Cerebellum (tissue), 4 donors: ENCODE measurements at places on chromosomes 3 and 15. TPM values are rescaled to one million over a fixed set of nuclear protein-coding genes. Genes with fewer than 3 reads are reported as not detected.

DNA sequence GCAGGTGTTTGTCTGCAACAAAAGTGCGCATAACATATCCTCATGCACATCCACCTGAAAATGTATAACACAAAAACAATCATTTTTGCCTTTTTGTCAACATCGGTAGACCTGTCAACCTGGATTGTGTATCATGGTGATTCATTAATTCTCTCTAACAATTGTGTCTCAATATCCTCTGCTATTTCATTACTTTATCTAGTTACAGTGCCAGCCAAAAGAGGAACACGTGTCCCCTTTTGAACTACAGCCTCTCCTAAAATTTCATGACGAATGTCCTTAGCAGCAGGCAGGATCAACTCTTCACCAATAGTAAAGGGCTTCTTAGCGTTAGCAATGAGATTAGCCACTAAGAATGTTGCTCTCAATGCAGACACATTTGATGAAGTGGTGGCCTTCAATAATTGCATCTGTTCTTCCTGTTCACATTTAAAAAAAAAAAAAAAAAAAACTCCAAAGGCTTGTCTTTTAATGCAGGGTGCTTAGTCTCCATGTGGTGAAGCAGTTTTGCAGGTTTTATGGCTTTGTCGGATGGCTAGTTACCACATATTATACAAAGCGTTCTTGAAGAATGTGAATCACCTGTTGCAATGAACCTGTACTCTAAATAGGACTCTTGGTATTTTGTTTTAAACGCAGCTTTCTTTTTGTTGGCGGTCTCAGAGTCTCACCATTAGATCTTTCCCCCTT lies 45.7 kb upstream of the MCTP2 start:
- DNase-seq = no peak

- DNase-seq = no peak
These were observed 105.9 kb downstream of the IL1RAP start for GRCh38 chr3:190619761-190620160.

GRCh38 chr3:143170074-143170473 lies 50.5 kb downstream of the CHST2 start:
- no peak for DNase-seq

DNA sequence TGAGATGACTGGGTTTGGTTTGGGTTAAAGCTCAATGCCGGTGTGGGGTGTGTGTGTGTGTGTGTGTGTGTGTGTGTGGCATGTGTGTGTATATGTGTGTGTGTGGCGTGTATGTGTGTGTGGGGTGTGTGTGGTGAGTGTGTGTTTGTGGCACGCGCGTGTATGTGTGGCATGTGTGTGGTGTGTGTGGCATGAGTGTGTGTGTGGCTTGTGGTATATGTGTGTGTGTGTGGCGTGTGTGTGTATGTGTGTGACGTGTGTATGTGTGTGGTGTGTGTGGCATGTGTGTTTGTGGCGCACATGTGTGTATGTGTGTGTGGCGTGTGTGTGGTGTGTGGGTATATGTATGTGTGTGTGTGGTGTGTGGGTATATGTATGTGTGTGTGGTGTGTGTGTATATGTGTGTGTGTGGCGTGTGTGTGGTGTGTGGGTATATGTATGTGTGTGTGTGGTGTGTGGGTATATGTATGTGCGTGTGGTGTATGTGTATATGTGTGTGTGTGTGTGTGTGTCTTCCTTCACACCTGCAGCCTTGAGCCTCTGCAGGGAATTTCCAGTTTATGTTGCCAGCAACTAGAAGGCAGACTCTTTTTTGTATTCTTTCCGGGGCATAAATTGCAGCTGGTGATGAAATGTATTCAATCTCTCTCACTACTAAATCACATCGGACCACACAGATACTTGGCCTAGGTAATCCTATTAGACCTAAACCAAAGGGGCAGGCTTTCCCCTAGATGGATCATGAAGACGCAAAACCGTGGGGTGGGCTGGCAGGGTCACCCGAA lies 34.8 kb downstream of the CHRD start:
- DNase-seq = no peak

- DNase-seq = no peak
These were observed 359.8 kb downstream of the LPP start for GRCh38 chr3:188513662-188514328.

- DNase-seq = no peak
These were observed 10.3 kb upstream of the COPG1 start for GRCh38 chr3:129238945-129239705.

The ERICH6 gene
- total RNA-seq = 0.27 TPM

GRCh38 chr3:158488670-158489069 lies 82.3 kb upstream of the MLF1 start:
- DNase-seq = no peak

- DNase-seq = no peak
These were observed 54.1 kb upstream of the TFRC start for GRCh38 chr3:196135693-196136639.

- DNase-seq = no peak
These were observed 561 bp downstream of the RPAP1 start for GRCh38 chr15:41543521-41543870.

The IL16 gene
- 1.8 TPM for total RNA-seq

DNA sequence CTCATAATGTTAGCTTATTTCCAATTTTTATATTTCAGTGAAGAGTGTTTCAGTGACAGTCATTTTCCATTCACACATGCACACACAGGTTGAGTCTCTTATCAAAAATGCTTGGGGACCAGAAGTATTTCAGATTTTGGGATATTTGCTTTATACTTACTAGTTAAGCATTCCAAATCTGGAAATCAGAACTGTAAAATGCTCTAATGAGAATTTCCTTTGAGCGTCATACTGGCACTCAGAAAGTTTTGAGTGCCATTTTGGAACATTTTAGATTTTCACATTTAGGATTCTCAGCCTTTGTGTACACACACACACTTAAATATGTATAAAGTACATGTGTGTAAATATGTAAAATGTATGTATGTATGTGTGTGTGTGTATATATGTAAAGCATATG lies 71.0 kb downstream of the CHD2 start:
- DNase-seq = no peak

The LRRIQ4 gene
- 1.3 TPM for total RNA-seq

The TMEM266 gene
- 4.6 TPM for total RNA-seq

DNA sequence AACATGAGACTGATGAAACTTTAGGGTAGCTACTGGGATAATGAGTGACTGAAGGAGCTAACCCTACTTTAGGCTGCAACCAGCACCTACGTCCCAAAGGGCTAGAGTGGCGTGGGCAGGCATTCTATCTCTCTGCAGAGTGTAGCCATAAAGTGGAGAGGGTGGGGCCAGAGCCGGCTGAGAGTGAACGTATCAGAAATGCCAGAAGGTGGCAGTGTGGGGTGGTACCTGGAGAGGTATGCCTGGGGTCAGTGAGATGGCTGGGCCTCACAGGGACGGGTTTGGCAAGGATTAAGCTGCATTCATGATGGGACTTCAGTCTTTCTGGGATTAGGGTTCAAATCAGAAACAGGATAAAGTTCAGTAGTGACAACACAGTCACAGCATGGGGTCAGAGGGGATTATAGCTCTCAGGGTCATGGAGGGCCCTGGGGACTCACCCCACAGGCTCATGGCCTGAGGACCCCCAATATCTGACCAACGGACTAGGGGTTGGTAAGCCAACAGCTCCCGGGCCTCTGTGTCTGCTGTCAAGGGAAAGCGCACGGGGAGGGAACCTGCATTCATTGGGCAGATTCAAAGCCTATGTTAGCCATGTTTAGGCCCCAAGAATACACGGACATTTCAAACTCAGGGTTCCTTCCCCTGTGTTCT lies 86.5 kb upstream of the FOXB1 start:
- peak; percentile 2 for DNase-seq

DNA sequence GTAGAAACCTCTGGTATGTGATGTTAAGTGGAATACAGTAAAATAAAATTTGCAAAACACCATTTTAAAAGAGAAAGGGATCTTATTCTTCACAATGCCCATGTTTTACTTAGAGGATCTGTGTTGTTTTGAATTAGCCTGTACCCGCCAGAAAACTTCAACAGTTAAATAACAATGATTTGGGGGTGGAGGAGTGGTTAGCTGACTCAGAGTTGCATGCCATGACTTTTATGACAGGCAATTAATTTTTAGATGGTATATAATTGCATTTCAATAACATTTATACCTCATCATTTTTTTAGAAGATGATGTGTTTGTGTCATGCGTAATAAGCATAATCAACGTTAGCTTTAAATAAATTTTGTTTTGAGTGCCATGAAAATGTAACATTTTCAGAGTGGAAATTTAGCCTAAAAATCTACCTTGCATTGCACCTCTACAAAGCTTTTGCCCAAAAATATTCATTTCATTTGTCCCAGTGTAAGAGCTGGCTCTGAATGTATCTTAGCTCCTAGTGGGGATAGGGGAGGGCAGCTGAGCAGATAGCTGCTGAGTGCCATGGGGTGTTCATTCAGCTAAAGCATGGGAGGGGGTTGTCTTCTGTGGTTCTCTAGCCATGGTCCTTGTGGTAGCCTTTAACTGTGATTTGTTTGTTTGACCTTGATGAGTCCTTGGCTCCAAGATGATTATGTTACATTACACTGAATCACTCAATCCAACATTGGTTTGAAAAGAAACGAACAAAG lies 379.8 kb downstream of the LPP start:
- DNase-seq = no peak

DNA sequence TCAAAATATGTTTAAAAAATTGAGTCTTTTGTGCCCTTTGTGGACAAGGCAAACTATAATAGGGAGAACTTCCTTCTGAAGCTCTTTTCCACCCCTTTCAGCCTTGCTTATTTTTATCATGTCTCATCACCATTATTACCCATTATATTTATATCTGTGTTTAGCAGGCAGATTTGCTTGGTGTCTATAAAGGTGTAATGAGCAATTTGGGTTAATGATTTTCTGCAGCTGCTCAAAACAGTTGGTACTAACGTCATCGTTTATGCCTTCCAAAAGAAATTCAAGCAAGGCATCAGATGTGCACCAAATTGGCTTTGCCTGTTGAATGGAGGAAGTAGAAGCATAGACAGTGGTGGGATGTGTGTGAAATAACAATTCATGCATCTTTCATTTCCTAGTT lies 483.7 kb upstream of the SGO1 start:
- DNase-seq = no peak

- no peak for DNase-seq
These were observed 1003.9 kb upstream of the NR2F2 start for GRCh38 chr15:95326431-95327182.

The SH2D7 gene
- not detected for total RNA-seq

GRCh38 chr3:36814776-36815175 lies 50.4 kb upstream of the DCLK3 start:
- DNase-seq = no peak

GRCh38 chr15:69616558-69616957 lies 163.9 kb downstream of the RPLP1 start:
- DNase-seq = no peak

The FGF12 gene
- total RNA-seq = 39.9 TPM

GRCh38 chr3:127588806-127589577 lies 1.5 kb downstream of the TPRA1 start:
- DNase-seq = no peak

The THAP10 gene
- 5.1 TPM for total RNA-seq

- no peak for DNase-seq
These were observed 232.6 kb upstream of the LRTM1 start for GRCh38 chr3:55160241-55160983.

GRCh38 chr3:52722491-52722890 lies 16.6 kb downstream of the SPCS1 start:
- DNase-seq = no peak

DNA sequence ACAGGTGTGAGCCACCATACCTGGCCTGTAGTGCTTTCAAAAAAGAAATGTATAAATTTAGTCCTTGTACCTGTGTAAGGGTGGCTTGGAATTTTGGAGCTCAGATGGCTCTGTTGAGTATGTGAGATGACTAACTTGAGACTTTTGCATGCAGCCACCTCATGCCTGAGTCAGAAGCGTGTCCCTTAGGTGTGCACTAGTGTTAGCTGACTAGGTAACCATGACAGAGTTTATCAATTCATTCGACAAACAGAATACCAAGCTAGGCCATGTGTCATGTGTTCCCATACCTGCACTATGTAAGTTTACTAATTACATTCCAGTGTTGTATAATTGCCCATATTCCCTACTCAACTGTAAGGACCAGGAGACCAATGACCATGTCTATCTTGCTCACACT lies 4.0 kb upstream of the ZNF639 start:
- DNase-seq = no peak

The A4GNT gene
- total RNA-seq = not detected

GRCh38 chr3:144660186-144660585 lies 688.6 kb downstream of the DIPK2A start:
- no peak for DNase-seq

GRCh38 chr3:194221336-194221735 lies 85.4 kb downstream of the HES1 start:
- no peak for DNase-seq

DNA sequence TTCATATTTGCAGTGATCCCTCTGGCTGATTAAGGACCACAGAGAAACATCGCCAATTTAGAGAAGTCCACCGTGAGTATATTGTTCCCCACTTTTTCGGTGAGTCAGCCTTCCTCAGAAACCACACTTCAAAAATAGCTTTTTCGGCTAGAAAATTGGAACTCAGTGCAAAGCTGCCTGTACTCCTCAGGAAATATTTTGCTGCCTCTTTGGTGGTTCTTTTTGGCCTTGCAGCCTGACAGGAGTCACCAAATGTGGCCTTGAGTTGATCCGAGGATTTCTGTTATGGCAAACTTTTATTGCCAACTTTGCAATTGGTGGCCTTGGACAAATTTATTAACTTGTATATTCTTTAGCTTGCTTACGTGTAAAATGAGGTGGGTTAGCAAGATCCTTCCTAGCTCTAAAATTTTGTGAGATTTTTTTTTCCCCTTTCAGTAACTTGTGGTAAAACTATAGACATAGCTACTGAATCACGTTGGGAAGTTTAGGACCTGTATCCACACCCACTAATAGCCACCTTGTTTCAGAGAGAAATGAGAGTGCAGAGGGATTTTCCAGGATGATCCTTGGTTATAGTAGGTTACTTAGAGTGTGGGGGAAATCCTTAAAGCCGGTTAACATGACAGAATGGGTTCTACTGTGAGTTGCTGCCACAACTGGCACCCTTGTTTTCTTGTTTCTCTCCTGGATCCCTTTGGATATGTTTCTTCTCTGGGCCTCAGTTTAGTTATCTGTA lies 9.9 kb downstream of the ARL6IP5 start:
- DNase-seq = no peak

The LTK gene
- 0.36 TPM for total RNA-seq

DNA sequence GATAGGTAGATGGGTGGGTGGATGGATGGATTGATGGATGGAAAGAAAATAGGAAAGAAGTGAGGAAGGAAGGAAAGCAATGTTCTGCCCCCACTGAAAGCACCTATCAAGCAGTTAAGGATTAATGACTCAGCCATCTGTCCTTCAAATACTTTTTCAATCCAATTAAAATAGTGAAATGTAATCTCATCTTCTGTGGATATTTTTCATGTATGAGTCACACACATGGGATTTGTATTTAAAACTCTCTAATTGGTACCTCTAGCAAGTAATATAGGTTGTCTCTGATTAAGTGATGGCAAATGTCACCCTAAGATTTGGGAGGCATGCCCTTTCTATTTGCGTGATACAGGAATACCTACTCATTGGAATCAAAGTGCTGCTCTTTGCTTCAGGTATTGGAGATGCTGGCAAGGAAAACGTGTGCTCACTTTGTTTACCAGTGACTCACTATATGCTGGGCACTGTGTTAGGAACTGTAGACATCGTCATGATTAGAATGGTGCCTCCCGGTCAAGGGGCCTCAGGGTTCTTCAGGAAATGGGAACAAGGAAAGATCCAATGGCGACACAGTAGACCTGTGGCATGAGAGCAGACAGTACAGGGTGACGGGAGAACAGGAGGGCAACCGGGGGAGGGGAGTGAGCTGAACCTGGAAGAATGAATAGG lies 230.1 kb downstream of the CLSTN2 start:
- no peak for DNase-seq

The FAM174B gene
- total RNA-seq = 25.0 TPM
